ENCODE measurements at places on chromosomes 13 and 19.

GRCh38 chr13:112619730-112620631 lies 32.0 kb upstream of the TUBGCP3 start:
- DNase-seq, result no peak

- no peak for DNase-seq
Measured at GRCh38 chr19:943551-944170, 17.8 kb downstream of the ARID3A start.

DNA sequence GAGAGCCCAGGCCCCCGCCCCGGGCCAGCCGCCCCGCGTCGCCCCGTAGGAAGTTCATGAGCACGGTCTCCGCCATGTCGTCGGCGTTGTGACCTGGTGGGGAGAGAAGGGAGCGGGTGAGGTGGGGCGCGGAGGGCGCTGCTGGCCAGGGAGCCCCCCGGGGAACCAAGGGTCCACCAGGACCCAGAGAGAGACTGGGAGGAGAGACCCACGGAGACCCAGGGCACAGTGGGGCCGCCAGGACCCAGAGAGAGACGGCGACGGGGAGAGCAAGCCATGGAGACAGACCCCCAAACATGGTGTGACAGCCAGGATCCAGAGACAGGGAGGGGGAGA lies 9.2 kb downstream of the CTU1 start:
- DNase-seq, result no peak

DNA sequence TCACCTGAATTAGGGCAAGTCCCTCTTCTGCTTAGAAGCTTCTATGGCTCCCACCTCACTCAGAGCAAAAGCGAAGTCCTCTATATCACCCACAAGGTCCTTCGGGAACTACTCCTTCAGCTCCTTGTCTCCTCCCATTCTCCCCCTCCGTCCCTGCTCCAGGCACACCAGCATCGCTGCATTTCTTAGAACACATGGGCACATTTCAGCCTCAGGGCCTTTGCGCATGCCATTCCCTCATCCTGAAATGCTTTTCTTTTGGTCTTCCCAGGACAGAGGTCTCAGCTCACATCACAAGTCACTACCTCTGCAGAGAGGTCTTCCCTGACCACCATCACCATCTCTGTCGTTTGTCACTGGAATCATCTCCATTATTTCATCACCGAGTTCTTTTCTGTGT lies 4.0 kb downstream of the S1PR5 start:
- DNase-seq, result no peak

DNA sequence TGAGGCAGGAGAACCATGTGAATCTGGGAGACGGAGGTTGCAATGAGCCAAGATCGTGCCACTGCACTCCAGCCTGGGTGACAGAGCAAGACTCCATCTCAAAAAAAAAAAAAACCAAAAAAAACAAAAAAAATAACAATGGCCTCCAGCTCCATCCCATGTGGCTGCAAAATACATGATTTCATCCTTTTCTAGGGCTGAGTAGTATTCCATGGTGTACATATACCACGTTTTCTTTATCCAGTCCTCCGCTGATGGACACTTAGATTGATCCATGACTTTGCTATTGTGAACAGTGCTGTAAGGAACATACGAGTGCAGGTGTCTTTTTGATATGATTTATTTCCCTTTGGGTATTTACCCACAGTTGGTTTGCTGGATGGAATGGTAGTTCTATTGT lies 20.9 kb upstream of the LSM14A start:
- DNase-seq, result no peak

GRCh38 chr13:22940736-22941135 lies 240.0 kb upstream of the SGCG start:
- no peak for DNase-seq

DNA sequence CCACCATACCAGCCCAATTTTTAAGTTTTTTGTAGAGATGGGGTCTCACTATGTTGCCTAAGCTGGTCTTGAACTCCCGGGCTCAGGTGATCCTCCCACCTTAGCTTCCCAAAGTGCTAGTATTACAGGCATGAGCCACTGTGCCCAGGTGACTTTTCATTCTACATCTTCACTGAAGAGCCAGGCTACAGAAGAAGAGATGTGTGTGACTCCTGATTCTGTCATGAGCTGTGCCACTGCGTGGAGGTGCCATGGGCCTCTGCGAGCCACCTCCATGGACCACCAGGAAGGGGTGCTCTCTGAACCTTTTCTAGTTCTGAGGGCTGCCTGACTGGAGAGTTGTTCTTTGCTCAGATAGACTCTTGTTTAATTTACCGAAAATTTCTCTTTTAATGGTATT lies 56.6 kb upstream of the RANBP3 start:
- DNase-seq, result no peak

DNA sequence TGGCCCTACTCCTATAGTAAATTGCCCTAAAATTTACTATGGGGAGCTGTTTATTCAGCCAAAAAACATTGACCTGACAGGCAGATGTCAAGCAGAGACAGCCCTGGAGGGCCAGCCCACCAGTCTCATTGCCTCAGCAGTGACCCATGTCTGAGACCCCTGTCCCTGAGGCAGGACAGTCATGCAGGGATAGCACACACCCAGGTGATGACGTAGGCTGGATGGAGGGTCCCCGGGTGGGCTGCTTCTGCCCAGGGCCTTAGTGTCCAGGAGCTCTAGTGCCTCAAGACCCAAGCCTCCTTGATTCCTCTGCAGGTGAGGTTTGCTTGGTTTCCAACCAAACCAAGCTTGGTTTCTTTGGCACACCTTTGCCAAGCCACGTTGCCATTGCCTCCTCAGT lies 72.1 kb downstream of the HSPH1 start:
- DNase-seq, result no peak

DNA sequence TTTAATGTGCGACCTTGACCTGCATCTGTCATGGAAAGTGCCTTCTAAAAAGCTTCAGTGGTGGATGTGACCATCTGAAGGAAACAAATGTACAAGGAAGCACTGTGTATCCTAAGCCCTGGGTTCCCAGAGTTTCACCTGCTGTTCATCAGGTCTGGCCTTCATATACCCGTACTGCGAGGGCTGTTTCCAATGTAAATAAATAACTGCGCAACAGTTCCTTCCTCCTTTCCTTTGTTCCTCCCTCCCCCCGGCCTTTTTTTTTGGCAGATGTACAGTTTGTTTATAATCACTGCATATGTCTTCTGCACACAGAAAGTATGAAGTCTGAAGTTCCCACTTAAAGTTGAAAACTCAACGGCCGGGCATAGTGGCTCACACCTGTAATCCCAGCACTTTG lies 5.2 kb downstream of the FAAP24 start:
- DNase-seq, result no peak

- no peak for DNase-seq
Measured at GRCh38 chr13:85386424-85386823, 412.8 kb downstream of the SLITRK6 start.

- no peak for DNase-seq
Measured at GRCh38 chr13:49098198-49098597, 121.9 kb upstream of the MLNR start.

DNA sequence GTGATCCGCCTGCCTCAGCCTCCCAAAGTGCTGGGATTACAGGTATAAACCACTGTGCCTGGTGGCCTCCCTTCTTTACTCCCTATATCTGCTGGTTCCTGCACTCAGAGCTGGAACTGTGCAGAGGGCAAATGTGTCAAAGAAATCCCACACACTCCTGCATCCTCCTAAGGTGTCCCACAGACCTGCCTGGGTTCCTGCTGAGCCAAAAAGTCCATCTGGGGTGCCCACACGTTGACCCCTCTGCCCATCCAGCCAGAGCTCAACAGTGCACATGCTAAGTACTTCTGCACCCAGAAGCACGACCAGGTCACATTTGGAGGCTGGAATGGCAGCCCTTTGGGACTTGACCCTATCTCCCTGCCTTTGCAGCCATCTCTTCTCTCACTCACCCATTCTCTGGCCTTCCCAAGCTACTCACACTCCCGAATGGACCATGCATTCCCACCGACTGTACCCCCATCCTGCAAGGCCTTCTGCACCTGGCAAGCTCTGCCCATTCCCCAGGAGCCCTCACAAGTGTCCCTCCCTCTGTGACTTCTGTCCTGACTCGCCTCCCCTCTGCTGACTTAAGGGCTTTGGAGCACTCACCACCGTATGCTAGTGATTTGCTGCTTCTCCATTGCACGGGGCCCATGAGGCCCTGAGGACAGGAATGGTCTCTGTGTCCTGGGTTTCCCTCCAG lies 152.1 kb downstream of the KCTD15 start:
- no peak for DNase-seq

GRCh38 chr19:44808463-44809371 lies at the start of gene BCAM:
TSS of gene BCAM (plus strand) at chr19:44809103. CDS start at chr19:44809125, 22 bp downstream.
- no peak for DNase-seq

- DNase-seq, result no peak
Measured at GRCh38 chr13:67469623-67470022, 239.5 kb upstream of the PCDH9 start.

DNA sequence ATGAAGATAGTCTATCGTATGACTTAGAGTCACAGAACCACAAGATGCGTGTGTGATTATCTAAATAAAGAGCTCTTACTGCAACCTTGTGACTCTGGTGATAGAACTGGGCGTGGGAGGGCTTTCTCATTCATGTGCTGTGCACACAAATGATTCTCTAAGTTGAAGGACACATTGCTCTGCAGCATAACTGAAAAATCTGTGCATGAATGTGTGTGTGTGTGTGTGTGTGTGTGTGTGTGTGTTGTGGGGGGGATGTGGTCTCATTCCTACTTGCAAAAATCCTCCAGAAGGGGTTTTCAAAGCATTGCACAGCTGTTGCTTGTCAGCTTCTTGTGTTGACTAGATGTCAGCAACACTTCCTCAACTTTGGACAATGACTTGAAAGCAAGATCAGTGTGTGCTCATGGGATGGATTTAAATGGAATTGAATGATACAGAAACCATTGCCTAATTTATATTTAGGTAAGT lies 22.4 kb downstream of the LRCH1 start:
- no peak for DNase-seq
